SHP77 (cell line): ENCODE measurements at places on chromosomes 12 and 14.

DNA sequence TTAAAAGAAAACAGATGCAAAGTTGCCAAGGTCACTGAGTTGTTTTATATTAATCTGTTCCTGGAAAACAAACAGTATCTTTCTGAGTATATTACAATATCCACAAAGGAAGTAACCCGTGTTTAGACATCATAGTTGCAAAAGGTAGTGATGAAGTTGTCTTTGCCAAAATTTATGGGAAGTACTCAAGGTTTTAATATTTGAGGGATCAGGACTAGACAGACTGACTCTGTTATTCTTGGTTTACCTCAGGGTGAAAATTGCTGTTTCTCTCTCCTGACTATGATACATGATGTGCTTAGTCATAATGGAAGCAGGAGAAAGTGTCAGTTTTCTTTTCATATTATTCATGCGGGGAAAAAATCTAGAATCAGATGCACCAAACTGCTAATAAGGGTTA is 28.3 kb downstream of the TMEM233 start:
- DNase-seq = no peak

- DNase-seq = no peak
These were observed 69.0 kb downstream of the AKAP6 start for GRCh38 chr14:32397861-32398640.

GRCh38 chr12:74689071-74689655 is 151.5 kb downstream of the ATXN7L3B start:
- DNase-seq = peak; percentile 5

DNA sequence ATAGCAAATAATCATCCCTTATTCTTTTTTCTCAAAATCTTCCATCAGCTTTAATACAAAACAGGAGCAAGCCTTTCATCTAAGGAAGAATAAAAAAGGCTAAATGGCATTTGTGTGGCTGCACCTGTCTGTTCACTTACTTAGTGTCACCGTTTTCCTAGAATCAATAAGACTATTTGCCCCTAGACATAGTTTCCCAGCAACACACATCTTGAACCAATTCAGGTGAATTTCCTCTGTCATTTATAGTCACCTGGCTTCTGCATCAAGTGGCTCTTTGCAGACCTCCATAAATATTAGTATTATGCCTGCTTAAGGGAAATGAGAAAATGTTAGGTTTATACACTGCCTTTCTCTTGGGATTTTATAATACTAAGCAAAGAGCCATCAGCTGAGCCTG is 17.4 kb upstream of the GCH1 start:
- DNase-seq = no peak

DNA sequence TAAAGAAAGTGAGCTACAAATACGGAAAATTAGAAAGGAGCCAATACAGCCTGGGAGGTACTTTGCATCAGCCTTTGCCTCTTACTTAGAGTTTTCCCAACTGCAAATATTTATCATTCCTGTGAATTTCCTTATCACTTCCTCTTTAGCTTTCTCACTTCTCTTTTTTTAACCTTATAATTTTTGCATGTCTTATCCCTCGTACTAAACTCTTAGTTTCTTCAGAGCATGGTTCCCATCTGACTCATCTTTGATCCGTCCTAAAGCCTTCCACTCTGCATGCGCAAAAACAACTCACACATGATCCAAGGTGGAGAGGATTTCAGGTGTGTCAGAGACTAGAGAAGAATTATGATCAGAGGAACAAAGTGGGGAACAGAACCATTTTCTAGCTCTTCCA is 9.6 kb upstream of the SNAPC1 start:
- DNase-seq = no peak

DNA sequence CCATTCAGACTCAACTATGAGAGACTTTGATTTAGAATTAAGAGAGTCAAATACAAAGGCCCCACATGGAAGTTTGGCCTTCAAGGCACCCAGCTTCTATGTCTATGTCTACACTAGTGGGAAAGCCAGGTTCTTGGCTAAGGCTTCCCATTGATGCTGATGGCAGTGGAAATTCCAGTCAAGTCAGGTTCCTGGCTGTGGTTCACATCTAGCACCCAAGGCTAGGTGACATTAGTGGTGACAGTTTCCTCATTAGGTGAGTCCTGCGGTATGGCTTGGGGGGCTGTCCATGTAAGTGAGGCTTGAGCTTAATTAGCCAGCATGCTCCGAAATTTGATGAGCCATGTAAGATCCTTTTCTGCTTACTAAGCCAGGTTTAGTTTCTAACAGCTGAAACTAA is 460.9 kb downstream of the RMST start:
- DNase-seq = no peak

- no peak for DNase-seq
These were observed 68.7 kb downstream of the RGS6 start for GRCh38 chr14:72000907-72001306.

GRCh38 chr14:102908766-102909455 is 13.6 kb upstream of the AMN start:
- no peak for DNase-seq

- no peak for DNase-seq
These were observed 375.1 kb downstream of the GRIN2B start for GRCh38 chr12:13606290-13606689.

DNA sequence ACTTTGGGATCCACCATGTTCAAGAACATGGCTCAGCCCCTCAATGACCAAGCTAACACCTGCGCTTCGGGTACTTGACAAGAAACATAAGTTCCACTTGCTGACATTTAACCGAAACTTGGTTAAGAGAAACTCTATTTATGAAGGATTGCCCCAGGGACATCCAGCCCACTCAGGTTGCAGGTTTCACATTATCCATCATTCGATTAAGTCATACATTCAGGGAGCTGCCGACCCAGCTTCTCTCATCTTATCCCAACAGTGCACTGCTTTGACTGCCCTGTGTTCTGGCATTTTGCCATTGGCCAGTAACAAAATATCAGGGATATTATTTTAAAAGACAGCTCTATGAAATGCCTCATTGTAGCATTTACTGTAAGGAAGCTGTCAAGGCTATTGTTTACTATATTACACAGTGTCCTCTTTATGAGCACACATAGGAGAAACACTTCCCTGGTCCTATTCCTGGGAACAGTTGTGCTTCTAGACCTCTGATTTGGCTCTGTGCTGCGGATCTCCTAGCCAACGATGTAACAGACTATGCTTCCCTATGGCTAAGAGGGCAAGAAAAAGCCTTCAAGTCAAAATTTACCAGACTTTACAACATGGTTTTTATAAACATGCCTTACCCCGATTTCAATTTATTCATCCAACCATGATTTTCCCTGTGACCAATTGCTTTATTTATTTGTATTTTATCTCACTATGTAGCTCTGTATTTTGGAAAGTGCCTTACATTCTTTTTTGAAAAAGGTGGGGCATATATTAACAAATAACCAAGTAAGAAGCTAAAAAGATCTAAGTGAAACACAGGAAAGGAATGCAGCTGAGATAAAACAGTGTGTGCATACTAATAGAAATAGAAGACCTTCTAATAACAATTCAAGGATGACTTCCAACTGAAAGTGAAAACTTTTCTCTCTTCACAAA is 109.3 kb downstream of the ITPR2 start:
- DNase-seq = peak; percentile 73

- DNase-seq = no peak
These were observed 82.3 kb downstream of the RGS6 start for GRCh38 chr14:72014486-72014885.

DNA sequence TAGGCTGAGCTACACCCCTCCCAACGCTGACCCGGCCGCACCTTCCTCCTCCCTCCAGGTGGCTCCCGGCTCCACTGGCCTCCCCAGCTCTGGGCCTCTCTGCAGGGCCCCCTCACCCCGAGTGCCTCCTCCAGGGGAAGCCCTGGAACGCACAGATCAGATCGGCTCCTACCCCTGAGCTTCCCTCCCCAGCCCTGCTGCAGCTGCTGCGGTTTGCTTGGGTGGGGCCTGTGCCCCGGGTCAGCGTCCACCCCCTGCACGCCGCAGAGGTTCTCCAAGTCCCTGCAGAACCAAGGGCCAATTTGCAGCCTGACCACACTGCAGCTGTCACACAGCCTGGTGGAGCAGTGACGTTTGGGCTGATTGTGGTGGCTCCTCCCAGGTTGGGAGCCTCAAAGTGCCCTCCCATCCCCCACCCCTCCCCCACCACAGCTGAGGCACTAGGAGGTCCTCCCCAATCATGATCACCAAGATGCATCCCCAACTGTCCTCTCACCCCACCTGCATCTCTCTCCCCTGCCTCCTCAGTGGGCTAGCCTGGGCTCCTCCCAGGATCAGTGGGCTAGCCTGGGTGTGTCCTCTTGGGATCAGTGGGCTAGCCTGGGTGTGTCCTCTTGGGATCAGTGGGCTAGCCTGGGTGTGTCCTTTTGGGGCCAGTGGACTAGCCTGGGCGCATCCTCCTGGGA is 12.8 kb upstream of the FBRSL1 start:
- no peak for DNase-seq

- DNase-seq = no peak
These were observed 156.3 kb upstream of the TMTC2 start for GRCh38 chr12:82530394-82530793.

GRCh38 chr14:103480595-103480994 is 42.0 kb downstream of the CKB start:
- no peak for DNase-seq

GRCh38 chr14:53306911-53307310 is 153.8 kb upstream of the DDHD1 start:
- no peak for DNase-seq

GRCh38 chr12:15856097-15856982 is 25.8 kb upstream of the STRAP start:
- no peak for DNase-seq

- DNase-seq = no peak
These were observed 55.8 kb downstream of the ARID2 start for GRCh38 chr12:45785315-45785714.

GRCh38 chr12:120247183-120247582 is 18.3 kb downstream of the PXN start:
- no peak for DNase-seq

DNA sequence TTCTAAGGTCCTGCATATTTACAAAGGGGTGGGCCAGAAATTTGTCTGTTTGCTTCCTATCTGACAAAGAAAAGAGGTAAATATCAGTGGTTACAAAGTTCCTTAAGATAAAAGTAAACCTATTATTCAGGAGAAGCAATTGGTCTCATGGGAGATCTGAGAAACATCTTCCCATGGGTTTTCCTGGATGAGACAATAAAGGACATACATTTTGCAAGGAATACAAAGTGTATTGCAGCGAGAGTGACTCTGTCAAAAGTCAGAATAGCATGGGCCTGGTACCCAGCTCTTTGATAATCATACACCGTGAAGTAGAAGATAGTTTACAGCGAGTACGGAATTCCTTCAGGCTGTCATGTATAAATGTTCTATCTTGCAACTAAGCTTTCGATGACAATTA is 14.2 kb downstream of the LRRK2 start:
- DNase-seq = no peak

DNA sequence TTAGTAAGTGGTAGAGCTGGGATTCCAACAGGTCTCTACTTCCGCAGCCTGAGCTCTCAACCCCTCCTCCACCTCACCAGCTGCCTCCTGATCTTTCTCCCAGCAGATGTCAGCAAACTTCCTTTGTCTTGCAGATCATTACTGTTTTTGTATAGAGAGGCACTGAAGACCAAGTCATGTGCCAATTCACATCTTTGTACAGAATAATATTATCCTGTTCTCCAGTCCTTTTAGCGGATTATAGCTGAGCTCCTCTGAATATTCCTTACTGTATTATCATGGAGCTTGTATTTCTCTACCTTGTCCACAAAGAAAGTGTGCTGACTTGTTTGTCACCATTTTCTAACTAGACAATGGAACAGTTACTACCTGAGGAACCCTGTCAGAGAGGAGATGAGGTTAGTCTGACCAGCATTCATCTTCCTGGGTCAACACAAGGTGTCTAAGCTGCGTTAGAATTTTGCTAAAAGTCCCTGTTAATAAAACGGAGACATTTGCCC is 142.3 kb upstream of the ARHGAP5 start:
- DNase-seq = peak; percentile 86
